ENCODE measurements at places on chromosomes 5 and 9.

- DNase-seq: no peak
Observed at GRCh38 chr9:126617823-126618165, 4.1 kb downstream of the LMX1B start.

- no peak for DNase-seq
Observed at GRCh38 chr5:158914008-158915000, 185.4 kb downstream of the EBF1 start.

GRCh38 chr5:75656311-75657003, 45.2 kb downstream of the ANKDD1B start:
- DNase-seq: peak; percentile 55

DNA sequence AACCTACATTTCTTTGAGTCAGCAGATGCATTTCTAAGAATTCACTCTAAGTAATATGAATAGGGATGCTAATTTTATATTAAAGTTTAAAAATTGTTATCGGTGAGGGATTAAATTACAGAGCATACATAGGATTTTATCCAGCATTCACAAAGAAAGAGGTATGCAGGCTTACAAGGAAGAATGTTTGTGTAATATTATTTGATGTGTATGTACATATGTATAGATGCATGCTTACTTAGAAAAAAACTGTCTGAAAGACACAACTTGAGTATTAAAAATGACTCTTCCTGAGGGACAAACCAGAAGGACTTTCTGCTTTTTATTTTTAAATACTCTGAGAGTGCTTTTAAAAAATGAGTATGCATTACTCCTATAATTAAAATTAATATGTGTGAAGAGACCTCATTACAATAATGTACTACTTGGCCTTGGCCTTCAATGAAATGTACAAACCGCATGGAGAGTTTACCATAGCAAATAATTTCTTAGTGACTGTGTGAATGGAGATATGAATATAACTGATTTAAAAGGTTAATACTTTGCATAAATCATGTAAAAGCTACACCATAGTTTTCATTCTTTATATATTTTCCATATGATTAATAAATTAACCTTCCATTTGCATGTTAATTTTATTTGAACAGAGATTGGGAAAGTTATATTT, 77.0 kb downstream of the GDA start:
- no peak for DNase-seq

DNA sequence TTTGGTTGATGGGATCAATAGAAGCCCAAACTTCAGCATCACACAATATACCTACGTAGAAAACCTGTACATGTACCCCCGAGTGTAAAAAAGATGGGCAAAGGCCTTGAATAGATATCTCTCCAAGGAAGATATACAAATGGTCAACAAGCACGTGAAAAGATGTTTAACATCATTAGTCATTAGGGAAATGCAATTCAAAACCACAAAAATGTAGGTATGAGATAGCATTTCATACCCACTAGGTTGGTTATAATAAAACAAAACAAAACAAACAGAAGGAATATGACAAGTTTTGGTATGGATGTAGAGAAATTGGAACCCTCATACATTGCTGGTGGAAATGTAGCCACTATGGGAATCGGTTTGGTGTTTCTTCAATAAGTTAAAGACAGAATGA, 33.1 kb upstream of the PPARGC1B start:
- DNase-seq: peak; percentile 46

DNA sequence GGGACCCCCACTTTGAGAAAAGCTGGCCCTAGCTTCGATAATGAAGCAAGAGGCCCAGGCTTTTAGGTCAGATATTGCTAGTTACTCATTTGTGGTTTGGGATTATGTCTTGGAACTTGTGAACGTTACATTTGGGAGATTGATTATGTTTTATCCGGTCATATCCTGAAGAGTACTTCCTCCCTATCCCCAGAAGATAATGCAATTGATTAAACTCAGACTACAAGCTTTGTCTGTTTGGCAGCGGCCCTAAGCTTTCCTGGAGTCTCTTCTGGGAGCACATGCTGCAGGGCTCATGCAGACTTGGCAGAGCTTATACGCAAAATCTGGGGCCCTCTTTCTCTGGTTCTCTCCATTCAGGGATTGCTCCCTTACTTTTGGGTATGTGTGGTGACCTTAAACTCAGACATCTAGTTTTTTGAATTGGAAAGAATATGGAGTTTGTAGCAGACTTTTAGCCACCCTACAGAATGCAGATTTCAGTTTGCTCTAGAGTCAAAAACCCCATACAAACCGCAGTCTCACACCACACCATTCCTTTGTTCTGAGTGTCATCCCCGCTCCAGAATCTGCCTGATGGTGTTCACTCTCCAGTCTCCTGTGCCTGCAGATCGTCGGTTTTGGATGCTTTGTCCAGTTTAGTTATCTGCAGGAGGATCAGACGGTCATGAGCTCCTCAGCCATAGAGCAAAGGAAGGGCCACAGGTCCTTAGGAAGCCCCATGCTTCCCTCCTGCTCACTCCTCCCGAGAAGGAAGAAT, 449.5 kb upstream of the TRPC7 start:
- DNase-seq: no peak

Measured in foreskin keratinocyte (primary cell).